Kasumi-1 (cell line): ENCODE measurements at places on chromosomes 12 and 14.
A peak's percentile ranks its signal among the peaks of the same experiment; 100 is the strongest.

DNA sequence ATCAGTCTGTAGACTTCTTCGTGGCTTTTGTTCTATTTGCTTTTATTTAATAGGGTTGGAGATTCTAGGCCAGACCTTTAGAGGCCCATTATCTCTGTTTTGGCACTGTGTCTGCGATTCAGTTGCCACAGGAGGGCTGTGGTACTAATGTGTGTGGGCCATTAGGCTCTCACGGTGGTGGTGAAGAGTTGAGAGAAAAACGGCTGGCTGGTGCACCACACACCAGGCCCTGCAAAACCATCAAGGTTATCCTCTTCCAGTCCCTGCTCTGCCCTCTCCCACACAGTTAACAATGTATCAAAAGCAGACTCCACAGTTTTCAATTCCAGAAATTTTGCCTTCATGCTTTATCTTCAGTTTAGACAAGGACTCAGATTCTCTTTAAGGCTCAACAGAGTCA lies 97.7 kb downstream of the MYF5 start:
- DNase-seq, result no peak

DNA sequence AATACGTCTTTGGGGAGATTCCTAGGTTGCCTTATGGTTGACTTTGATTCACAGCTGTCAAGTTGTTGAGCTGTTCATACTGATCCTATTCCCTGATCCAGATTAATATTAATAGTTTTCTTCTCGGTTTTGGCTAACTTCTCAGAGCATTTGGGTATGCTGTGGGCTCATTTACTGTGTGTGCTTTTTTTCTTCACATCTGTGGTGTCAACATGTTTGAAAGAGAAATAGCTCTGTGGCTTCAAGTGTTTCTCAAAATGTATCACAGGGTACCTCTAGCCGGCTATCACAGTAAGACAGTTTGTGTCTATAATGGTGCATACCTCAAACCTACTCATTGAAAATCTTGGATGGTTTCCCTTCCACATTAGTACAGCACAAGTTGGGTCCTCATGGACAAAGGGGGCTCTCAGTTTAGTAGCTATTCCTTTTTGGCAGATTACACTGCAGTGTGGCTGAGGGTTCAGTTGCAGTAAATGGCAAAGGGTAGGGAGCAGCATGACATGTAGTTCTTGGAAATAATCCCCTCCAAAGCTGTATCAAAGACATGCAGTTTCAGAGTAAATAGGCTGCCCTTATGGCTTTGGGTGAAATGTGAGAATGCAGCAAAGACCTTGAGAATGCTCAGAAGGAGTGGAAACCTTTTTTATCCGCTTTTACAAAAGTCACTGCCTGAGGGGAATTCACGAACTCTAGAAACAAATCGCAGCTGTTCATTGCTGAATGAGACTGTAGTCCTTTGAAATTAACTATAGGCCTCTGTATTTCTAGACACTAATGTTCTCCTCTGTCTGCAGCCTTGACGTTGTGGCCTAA lies 102.4 kb upstream of the ATF1 start:
- no peak for DNase-seq

DNA sequence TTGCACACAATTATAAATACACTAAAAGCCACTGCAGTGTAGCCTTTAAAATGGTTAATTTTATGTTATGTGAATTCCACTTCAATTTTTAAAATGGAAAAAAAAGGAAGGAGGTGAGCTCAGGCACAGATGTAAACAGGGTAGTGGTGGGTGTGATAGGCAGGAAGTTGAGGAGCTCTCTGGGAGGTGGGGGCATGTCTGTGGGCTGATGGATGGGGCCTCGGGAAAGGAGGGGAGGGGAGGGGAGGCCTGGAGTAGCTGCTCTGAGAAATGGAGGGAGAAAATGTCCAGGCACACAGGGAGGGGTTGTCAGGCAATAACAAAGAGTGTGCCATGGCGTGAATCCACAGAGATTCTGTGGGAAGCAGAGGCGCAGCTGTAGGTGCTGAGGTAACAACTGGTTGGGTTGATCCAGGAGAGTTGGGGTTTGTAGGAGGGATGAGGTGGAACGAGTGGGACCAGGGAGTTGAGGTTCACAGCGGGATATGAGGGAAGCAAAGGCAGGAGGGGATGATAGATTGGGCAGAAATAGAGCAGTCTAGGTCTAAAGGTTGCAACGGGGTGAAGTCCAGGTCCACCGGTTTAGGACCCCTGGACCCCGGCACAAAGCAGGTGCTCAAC lies 57.2 kb downstream of the LTBP2 start:
- DNase-seq, result no peak

DNA sequence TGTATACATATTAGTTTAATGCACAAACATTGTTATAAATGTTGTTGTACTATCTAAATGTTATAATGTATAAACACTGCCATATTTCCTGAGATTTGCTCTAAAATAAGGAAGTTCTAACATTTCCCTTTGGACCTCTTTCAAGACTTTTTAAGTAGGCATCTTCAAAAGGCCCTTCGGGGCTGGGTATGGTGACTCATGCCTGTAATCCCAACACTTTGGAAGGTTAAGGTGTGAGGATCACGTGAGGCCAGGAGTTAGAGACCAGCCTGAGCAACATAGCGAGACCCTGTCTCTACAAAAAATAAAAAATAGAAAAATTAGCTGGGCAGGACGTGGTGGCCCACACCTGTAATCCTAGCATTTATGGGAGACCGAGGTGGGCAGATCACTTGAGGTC lies 35.5 kb downstream of the FBLN5 start:
- DNase-seq, result no peak

GRCh38 chr12:16608946-16609539 lies 3.1 kb upstream of the LMO3 start:
- no peak for DNase-seq

- DNase-seq, result no peak
These were observed 91.1 kb downstream of the CCDC60 start for GRCh38 chr12:119425623-119426022.

GRCh38 chr12:117518594-117519270 lies 157.3 kb upstream of the NOS1 start:
- DNase-seq, result no peak

DNA sequence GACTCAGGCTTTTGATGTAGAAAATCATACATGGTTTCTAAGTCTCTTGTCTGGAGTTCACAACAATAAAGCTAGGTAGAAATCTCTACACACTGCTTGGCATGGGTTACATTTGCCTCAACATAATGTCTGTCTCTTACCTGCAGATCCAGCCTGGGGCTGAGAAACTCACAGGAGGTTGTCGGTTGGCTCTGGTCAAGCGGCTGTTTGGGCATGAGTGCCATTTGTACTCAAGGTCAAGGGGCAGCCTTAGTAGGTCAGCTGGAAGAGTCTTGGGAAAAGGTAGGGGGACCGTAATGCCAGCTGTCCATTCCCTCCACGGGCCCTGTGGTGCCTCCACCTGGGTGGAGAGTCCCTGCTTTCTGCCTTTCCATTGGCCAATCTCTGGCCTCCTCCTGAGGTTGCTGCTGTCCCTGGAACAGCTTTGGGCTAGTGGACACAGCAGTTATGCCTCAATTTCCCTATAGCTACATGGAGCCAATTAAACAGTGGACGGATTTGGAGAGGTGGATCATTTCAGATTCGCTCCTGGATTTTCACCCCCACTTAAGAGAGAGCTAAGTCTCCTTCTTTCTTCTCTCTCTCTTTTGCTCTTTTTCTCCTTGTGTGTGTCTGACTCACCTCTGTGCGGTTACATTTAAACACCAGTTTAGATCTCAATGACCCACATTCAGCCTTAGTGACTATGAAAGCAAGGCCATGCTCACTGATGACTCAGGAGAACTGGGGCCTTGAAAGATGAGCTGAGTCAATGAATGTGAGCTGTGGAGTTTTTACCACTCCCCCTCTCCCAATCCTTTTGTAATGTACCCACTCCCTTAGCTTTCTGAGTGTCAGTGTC lies 132.8 kb upstream of the HIF1A start:
- peak; percentile 15 for DNase-seq

- DNase-seq, result no peak
These were observed 119.8 kb downstream of the SLC38A1 start for GRCh38 chr12:46149079-46149464.

DNA sequence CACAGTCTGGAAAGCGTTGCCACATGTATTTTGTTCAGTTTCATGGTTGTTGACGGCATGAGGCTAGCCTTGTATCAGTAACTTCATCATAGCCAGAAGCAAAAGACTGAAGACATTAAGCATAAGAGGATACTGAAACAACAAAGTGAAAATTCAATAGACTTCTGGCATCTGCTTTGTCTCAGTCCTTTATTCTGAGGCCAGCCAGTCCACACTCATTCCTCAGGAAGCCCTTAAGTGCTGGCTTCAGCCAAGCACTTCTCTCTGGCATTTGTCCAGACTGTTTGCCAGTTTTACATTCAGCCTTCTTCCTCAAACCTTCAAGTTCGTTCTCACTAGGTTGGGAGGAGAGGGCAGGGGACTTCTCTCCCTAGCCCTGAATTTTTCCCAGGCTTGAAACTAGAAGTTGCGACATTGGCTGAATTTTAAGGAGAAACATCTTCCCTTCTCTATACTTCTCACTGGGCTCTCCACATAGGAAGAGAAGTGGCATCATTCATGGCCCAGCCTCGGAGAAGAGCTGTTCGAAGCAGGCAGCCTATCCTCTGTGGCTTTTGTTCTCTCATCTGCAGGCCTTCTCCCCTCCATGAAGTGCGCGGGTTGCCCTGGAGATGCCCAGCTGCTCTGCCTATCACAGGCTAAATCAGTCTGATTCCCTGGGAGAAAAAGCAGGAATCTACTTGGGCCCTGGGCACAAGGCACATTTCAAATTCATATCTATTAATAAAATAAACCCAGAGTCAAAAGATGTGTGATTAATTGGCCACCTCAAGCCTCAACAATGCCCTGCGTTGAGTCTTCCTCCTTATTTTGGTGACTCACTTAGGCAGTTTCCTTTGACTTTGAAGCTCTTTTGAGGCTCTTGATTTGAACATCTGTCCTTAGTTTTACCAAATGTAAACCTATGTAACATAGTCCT lies 130.9 kb upstream of the PLEKHA5 start:
- DNase-seq, result peak; percentile 51

DNA sequence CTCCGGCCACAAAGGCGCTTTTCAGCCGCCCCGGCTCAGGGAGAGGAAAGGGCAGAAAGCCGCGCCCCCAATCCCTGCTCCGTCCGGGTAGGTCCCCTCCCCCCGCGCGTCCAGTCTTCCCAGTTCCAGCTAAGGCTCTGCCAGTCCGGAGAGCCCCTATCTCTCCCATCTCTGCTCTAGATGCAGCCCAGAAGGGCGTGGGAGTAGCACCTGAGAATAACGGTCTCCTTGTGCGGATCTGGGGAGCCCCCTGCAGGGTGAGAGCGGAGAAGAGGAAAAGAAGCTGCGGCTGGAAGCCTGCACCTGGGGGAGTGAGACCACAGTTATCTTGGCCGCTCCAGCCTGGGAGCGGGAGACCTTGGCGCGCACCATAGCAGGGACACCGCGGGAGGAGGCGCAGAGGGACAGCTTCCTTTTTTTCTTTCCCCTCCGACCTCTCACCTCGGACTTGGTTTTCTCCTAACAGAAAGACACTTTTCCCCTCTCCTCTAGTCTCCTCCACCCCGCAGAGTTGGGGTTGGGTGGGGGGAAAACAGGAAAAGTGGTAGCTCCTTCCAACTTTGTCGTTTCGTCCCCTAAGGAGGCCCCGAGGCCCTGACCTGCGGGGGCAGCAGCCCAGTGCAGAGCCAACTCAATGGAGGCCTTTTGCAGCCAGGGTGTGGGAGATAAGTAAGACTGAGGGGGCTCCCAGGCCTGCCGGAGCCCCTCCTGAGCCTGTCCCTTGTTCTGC lies 2.4 kb downstream of the DHH start:
- DNase-seq, result peak; percentile 64

GRCh38 chr14:32512348-32512747 lies 183.2 kb downstream of the AKAP6 start:
- no peak for DNase-seq

GRCh38 chr14:74080820-74081460 lies 3.3 kb downstream of the ALDH6A1 start:
- no peak for DNase-seq

DNA sequence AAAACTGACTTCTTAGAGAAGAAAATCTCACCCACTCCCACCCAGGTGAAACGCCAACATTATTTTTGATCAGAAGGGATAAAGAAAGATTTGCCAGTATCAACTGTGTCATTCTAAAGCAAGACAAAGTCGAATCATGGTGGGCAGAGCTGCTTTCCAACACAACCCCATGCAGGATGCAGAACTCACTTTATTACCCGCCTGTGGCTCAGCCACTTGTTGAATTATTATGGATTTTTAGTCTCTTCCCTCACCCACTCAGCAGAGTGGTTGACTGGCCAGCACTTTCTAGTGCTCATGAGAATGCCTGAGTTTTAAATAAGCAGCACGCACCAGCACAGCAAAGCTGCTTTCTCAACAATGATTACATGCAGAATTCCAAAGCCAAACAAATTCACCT lies 32.1 kb downstream of the CRACR2A start:
- no peak for DNase-seq

GRCh38 chr14:72291908-72292688 lies 359.9 kb downstream of the RGS6 start:
- peak; percentile 68 for DNase-seq

DNA sequence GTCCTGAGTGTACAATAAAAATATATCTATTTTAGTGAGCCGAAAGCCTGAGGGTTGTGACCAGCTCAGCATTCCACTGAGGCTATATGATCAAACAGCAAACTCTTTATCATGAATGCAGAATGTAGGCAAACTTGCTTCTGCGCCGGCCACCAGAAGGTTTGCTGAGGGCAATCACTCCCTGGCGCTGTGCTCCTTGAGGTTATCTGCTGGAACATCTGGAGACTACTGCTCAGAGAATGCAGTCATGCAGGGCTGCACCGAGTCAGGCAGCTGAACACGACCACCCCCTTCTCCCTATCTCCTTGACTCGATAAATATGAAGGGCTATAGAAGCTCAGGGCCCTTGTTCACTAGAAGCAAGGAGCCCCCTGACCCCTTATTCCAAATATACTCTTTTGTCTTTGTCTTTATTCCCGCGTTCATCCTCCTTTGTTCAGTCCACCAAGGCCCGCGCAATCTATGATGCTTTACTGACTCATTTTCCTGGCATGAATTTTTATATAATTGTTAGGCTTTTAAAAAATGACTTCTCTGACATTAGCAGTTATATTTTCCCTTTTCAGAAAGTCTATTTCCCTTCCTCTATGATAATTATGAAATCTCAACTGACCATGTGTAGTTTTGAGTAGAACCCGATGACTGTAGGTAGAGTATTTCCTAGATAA lies 1089.3 kb downstream of the SLC16A7 start:
- DNase-seq, result no peak

DNA sequence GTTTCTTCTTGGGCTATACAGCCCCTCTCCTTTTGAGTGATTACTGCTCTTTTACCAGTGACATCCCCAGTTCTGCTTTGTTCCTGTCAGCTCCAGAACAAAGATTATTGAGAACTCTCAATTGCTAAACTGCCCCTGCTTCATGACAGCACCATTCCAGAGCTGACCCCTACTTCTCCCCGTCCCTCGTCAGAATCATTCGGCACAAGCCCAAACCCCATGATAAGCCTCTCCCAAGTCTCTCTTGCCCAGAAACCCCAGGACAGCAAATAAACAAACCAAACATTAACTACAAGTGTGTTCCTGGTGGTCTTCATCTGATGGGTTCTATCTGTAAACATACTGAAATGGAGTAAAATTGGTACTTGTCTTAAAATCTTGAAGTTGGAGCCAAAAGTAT lies 9.3 kb upstream of the DLGAP5 start:
- DNase-seq, result no peak

- no peak for DNase-seq
These were observed 45.0 kb downstream of the BAZ2A start for GRCh38 chr12:56585098-56585497.
